ENCODE measurements at places on chromosomes 3 and 15.

DNA sequence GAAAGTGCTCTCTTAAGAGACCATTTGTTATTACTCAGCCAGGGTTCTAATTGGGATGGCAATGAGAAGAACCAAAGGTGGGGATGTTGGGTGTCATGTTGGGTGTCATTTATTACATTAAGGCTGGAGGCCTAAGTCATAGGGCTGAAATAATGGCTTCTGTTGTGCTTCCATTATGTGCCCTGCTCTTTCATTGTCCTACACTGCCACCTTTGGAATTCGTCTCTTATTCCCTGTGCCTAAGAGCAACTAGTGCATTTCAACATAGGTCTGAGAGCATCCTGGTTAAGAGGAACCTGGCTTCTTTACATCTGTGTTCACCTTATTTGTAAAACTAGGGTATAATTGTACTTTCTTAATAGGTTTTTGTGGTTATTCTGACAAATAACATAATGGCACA is 32.2 kb downstream of the RIOX2 start:
- no peak for DNase-seq

- no peak for DNase-seq
Measured at GRCh38 chr3:90092994-90093393, 985.6 kb downstream of the EPHA3 start.

DNA sequence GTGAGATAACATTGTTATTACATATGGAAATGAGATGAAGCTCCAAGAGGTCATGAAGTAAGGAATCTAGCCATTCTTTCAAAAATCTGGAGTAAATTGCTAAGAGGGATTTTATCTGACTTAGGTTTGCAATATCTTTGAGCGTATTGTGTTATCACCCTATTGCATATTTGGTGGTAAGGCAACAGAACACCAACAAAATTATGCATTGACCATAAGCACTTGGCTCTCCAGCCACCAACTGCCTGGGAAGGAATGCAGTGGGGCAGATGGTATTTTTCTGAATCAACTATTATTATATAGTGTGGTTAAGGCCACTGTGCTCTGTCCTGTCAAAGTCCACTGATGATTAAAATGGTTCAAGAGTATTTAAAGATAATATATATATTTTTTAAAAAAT is 287.9 kb upstream of the SEMA6D start:
- DNase-seq, result no peak

GRCh38 chr3:4042869-4043268 is 243.6 kb downstream of the LRRN1 start:
- no peak for DNase-seq

- no peak for DNase-seq
Measured at GRCh38 chr3:25603703-25604102, 61.0 kb downstream of the TOP2B start.

DNA sequence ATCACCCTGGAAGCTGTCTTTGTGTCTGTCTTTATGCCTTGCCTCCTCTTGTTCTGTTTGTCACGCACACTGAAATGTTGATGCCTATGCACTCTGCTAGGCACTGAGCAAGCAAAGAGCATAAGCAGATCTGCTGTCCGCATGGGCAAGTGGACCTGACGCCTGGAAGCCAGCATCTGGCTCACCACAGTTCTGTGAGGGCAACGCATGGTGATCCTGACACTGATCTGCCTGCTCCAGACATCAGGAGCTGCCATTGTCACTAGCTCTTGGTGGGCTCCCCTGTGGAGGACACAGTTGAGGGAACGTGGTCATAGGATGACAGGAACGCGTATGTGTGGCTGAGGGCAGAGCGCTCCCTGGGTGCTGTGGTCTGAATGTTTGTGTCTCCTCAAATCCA is 234.6 kb downstream of the ADAMTS17 start:
- DNase-seq, result no peak

All from glomerular endothelial cell (primary cell).